BE2C (cell line): ENCODE measurements at places on chromosomes 11 and 22.

DNA sequence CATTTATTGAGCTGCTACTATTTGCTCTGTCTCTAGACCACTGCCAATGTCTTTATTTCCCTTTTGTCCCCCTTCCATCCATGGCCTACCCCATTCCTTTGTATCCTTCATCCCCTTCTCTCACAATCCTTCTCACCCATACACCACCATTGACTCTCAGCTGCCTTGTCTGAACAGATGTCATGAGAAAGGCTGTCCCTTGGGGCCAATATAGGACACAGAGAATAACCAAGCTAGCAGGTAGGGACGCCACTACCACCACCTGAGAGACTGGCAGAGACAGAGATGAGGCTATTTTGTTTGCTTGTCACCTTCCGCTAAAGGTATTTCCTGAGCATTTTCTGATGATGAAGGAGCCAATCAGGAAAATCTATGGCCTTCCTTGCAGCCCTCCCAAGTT lies 138.9 kb downstream of the CD44 start:
- DNase-seq: no peak

DNA sequence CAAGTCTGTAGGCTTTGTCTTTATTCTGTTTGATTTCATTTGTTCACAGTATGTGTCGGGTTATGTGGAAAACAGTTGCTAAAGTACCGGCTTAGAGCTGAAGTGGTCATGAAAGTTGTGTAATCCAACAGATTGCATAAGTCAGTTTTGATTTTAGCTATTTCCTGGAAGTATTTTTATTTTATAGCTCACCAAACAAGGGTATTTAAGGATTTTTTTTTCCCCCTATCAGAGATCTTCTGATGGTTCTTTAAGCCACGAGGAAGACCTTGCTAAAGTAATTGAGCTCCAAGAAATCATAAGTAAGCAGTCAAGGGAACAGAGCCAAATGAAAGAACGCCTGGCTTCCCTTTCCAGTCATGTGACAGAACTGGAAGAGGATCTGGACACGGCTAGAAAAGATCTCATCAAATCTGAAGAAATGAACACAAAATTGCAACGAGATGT lies 55.9 kb downstream of the PPFIA1 start:
- DNase-seq: no peak

- DNase-seq: no peak
These were observed 26.9 kb upstream of the TP53I11 start for GRCh38 chr11:44977493-44977984.

DNA sequence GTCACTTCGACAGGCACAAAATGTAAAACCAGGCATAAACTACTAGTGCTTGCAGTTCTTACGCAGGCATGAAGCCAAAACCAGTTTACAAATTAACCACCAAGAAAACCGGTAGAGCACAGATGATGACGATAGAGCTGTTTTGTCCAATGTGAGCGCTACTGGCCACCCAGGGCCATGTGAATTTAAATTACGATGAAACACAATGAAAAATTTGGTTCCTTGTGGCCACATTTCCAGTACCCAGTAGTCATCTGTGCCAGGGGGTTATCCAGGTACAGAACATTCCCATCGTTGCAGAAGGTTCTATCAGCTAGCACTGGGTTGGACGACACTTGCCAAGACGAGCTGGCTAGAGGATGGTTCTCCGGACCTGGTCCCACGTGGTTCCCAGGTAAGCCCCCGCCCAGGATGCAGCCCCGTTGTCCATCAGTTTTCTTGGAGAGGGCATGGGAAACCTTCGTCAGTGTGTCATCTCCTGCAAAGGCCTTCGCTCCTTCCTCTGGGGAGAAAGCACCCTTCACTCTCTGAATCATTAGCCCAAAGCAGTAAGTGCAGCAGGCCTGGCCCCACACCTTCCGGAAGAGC lies 1.1 kb upstream of the CD81 start:
- no peak for DNase-seq

GRCh38 chr11:102843489-102843888 lies at the start of gene MMP3:
Gene MMP3 (minus strand): TSS chr11:102843609. CDS start chr11:102843546, 63 bp downstream.
- DNase-seq: no peak

DNA sequence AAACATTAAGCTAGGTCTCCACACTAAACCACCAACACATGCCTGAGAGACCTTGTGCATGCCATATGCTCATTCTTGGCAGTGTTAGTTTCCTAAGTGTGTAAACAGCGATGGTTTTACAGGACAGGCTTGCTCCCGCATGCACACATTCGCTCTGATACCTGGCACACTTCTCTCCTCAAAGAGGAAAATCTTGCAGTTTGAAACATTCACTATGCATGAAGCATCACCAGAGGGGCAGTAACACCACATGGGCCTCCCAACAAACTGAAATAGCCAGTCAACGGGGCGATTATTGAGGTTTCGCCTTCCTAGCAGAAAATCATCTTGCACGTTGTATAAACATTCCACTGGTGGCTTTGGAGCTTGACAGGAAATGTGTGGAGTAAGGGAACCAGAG lies 52.6 kb downstream of the ABTB2 start:
- DNase-seq: no peak

- no peak for DNase-seq
These were observed 1487.0 kb downstream of the LRRC4C start for GRCh38 chr11:39972461-39972860.
